Stimulated activated CD4-positive, alpha-beta T cell treated with anti-CD3 and anti-CD28 coated beads, Interleukin-4, amount 100 ng/mL, for 1 hour (primary cell): ENCODE measurements at places on chromosomes 5 and 9.

GRCh38 chr9:133054966-133055365 is 6.8 kb upstream of the CEL start:
- no peak for DNase-seq

DNA sequence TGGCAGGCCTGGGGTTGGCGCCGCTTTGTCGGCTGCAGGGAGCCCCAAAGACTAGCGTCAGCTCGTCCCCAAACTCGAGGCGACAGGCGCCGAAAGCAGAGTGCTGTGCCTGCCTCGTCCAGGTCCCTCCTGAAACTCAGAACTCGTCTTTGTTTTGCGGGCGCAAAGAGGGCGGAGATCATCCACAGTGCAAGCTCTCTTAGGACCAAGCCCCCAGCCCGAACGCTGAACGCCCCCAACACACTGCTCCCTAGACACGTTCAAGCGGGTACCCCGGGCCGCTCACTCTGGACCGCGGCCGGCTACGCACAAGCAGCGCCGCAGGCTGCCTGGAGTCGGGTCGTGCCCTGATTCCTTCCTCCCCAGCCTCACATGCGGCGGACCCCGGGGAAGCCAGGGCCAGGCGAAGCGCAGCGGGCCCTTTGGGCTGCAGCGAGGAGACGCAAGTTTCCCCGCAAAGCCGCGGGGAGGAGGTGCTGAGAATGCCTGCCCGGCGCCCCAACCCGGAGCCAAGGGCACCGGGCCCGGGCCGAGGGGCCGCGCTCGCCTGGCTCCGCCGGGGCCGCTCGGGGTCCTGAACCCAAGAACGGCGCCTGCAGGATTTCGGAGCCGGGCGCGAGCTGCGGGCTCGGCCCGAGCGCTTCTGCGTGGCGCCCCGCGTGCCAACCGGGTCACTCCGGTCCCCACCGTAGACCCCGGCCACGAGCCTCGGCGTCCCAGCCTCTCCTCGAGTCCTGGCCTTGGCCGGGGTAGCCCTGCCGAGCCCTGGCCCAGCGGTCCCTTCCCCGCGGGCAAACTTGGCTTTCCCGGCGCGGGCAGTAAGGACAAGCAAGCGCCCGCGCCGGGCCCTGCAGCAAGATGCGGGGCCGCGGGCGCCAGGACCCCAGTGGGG is 738 bp downstream of the FSTL4 start:
- DNase-seq: peak; percentile 11

GRCh38 chr9:124062172-124062571 is 50.6 kb downstream of the LHX2 start:
- no peak for DNase-seq

- no peak for DNase-seq
Observed at GRCh38 chr9:133970581-133971058, 21.5 kb downstream of the VAV2 start.

GRCh38 chr5:168254013-168254693 is 37.3 kb upstream of the WWC1 start:
- DNase-seq: no peak

DNA sequence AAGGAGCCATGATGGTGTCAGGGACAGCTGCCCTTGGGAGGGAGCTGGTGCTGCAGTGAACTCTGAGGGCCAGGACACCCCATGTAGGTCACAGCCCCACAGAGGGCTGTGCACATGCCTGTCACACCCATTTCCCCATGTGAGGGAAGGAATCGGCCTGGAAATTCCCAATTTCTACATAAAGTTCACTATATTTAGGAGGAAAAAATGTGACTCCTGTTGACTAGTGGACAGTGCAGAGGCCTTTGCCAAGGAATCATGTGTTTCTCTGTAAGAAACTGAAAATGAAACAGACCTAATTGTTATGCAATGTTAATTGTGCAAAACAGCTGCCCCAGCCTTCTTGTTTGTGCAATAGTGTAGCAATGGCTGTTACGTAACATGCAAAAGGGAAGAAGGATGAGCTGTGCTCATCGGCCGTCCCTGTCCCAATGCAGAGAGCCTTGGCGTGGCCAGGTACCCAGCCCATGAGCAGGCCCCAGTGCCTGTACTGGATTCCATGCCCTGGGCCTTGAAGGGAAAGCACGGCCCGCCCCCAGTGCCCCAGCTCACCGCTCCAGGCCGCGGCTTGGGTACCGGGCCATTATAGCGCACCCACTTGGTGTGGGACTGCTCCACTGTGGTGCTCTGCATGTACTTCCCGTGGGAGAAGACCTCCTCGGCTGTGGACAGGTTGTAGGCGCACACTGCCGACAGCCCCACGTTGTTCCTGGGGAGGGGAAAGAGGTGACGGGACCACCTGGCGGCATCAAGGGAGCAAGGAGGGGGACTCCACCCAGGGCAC is 70.0 kb downstream of the SECISBP2 start:
- no peak for DNase-seq

DNA sequence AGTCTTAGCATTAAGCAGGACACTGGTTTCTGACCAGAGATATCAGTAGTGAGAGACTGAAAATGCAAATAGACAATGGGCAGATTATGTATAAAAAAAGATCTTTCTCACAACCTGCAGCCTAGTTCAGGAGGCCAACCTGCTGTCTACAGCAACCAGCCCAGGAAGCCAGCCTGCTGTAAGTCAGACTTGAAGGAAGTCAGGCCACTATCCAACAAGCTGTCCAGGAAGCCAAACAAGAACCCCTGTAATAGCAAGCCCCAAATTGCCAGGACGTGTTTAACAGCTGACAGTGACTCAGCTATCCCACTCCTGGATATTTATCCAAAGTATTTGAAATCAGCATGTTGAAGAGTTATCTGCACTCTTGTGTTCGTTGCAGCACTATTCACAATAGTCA is 121.8 kb upstream of the SPIN1 start:
- no peak for DNase-seq

- no peak for DNase-seq
Observed at GRCh38 chr5:98263084-98263483, 510.4 kb upstream of the RGMB start.

DNA sequence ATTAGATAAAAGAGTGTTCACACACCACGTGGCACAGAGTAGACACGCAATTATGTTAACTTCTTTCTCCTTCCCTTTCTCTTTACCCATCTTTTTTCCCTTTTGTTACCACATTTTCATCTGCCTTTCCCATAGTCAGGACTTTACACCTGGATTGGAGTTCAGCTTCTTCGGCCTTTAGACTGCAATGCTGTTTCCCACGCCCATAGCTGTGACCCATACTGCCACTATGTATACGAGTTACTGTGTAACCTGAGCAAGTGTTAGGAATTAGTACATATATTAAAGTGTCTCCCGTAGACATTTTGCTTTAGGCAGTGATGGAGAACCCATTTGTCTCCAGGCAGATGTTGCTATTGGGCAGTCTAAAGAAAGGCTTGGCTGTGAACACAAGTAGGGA is 143.6 kb upstream of the SLC28A3 start:
- DNase-seq: no peak

DNA sequence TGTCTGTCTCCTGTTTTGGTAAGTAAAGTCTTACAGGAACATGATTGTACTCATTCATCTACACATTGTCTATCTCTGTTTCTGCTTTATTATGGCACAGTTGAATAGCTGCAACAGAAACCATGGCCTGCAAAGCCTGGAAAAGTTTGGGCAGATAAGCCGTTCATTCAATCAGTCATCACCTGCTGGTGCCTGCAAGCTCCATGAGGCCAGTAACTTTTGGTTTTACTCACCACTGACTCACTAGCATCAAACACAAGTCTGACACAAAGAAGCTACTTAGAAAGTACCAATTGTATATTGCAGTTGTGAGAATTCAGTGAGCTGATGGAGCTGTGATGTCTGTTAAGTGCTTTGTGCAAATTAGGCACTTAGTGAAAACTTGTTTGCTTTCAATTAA is 373.6 kb upstream of the SGCD start:
- no peak for DNase-seq

- no peak for DNase-seq
Observed at GRCh38 chr5:154923441-154924430, 14.3 kb downstream of the GEMIN5 start.
